ENCODE measurements at places on chromosomes 11 and 22. TPM values are rescaled to one million over a fixed set of nuclear protein-coding genes. Genes with fewer than 3 reads are reported as not detected.

- peak; percentile 41 for DNase-seq
Observed at GRCh38 chr11:19380375-19380774, 139.6 kb upstream of the E2F8 start.

DNA sequence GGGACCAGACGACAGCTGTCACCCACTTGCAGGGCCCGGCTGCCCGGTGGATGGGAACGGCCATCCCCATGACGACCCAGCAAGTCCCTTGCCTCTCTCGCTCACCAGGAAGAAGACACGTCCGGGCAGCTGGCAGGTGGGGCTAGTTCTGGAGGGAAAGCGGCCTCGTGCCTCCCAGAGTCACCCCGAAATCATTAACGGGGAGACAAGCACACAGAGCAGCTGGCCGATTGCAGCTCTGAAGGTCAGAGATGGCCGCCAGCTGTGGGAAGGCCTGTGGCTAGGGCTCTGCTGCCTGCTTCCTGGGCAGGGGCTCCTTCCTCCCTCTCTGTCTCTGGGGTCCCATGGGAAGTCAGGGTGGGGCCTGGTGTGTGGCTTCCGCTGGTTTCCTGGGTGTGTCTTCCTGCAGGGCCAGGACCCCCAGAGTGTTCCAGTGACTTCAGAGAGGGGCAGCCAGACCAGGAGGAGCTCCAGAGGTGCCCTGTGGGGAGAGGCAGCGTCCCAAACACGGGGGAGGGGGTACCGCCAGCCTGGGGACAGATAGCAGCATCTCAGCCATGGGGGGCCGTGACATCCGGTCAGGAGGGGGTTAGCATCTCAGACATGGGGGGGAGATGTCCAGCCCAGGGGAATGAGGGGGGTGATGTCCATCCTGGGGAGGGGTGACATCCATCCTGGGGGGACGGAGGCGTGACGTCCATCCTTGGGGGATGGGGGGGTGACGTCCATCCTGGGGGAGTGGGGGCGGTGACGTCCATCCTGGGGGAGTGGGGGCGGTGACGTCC lies 114.9 kb downstream of the KCNQ1 start:
- DNase-seq, result peak; percentile 18

DNA sequence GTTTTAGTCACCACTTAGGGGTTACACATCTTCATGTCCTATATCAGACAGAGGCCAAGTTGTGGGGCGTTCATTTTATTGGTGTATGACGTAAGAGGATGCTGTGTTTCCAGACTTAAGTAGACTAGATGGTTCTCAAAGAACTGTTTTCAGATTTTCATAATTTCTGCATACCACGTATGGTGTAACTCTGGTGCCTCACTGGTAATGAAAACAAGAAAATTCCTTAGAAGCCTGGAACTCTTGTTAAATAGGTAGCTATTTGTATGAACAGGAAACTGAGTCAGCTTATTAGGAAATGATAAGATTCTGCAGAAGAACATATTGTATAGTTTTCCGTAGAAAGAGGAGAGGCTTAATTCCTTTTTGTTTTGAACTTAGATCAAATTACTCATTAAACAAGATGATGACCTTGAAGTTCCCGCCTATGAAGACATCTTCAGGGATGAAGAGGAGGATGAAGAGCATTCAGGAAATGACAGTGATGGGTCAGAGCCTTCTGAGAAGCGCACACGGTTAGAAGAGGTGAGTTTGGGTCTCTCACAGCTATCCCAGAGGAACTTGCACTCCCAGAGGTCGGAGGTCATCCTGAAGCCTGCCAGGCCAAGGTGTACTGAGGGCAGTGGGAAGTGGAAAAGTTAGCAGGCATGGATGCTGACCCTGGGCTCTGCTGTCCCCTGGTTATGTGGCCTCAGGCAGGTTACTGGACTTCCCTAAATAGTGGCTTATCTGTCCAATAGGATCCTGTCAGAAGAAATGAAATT lies 3.9 kb downstream of the CDC45 start:
- DNase-seq, result no peak

DNA sequence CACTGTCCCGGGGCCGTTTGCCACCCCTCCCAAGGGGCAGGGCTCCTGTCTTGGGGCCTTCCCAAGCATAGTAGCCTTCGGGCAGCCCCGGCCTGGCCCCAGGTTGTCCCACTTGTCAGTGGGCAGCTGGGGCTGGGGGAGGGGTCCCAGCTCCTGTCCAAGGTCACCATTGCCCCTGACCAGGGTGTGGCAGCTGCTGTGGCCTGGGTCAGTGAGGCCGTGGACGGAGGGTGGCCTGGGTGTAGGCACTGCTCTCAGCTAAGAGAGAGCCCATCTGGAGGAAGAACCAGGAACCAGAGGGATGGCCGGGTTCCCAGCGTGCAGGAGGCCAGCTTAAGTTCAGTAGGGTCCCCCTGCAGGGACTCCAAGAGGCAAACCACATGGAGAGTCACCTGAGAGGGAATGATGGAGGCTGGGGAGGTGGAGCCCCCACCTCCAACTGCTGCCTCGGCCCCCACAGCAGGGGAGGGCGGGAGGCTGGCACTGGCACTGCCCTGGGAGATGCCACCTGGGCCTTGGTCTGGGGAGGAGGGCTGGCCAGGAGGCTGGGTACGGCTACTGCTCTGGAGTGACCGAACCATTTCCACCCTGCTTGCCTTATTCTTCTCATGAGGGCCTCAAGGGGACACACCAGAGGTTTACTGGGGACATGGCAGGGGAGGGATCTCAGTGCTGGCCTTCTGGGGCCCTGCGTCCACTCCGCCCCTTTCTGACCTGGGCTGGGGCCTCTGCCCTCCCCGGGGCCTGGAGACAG lies 6.8 kb upstream of the CCDC188 start:
- no peak for DNase-seq

DNA sequence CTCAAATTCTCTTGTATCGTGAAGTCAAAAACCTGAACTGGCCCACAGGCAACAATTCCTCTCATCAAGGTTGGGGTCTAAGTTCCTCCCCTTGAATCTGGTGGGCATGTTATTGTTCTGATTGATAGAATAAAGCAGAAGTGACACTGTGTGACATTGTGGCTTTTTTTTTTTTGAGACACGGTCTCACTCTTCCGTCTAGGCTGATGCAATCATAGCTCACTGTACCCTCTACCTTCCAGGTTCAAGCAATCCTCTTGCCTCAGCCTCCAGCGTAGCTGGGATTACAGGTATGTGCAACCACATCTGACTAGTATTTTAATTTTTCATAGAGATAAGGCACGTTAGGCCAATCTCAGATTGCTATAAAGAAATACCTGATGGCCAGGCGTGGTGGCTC lies 8.9 kb upstream of the PELI3 start:
- DNase-seq, result no peak

GRCh38 chr11:10236840-10237239 lies 57.2 kb downstream of the SBF2 start:
- DNase-seq, result no peak

DNA sequence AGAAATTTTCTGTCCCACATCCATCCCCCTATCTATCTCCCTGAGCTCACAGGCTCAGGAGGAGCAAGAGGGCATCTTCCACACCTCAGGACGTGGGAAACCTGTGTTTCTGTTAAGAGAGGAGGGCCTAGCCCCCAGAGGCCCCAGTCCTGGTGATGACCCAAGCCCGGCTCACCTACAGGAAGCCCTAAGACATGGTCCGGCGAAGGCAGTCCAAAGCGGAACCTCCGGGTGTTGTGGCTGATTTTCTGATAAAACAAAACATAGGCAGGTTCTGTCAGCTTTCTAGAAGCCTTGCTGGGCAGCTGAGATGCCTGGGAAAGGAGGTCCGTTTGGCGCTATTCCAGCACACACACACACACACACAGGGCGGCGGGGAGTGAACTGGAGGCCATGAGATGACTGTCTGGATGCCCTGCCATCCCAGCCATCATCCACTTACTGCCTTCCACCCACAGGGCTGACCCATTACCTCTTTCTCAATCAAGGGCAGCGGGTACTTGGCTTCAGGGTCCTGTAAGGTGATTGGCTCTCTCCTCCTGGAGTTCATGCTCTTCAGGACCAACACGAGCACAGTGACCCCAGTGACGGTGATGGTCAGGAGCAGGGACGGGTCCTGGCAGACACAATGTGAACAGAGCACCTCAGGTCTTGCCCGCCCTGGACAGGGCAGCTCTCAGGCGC lies 882 bp downstream of the CYB5R2 start:
- peak; percentile 23 for DNase-seq

DNA sequence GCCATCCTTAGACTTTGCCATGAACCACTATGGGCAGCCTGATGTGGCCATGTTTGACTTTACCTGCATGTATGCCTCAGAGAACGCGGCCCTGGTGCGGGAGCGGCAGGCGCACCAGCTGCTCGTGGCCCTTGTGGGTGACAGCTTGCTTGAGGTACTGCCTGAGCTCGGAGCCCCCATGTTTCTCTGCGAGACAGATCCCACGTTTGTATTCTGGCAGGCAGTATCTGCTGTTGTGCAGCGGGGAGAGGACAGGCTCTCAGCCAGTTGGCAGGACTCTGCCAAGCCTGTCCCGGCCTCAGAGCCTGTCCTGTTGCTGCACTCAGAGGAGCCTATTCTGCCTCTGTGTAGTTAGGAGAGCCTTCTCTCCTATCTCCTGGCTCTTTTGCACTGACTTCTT lies 109.9 kb downstream of the MICAL2 start:
- peak; percentile 82 for DNase-seq

DNA sequence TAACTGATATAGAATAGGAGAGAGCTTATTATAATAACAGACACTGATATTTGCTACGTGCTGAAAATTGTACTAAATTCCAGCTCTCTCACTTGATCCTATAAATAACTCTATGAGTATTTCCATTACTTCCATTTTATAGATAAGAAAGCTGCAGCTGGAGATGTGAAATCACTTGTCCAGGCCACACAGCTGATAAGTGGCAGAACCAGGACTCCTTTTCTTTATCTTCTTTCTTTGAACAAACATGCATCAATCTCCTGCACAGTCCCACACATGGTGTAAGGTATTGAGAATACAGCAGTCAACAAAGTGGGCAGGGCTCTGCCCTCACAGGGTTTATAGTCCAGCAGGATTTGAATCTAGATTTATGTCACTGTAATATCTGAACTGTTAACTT lies 652.1 kb downstream of the NELL1 start:
- no peak for DNase-seq

DNA sequence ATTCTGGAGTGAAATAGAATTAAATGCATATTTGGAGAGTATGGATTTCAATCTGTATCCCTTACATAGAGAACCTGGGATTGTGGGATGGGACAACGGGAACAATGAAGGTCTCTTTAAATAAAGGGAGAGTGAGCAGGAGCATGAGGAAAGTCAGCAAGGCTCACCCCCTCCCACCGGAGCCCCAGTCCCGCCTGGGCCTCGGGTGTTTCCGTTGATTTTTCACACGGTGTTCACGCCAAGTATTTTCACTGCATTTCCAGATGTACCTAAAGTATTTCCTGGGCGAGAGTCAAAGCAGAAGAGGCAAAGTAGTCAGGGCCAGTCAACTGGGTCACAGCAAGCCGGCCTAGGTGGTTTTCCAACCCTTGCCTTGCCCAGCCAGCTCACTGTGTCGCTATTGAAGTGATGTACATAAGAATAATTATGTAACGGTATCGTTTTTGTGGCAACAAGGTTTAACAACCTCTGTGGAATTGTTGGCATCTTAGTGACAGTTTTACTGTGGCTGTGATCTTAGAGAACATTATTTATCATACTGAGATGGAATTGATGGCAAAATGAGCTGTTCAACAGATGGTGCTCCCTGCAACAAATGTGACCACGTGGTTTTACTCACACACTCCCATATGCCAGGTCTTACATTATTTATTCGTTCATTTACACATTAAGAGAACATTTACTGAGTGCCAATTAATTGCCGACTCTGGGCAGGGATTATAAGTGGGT lies 177.3 kb downstream of the ADAMTS15 start:
- no peak for DNase-seq

- no peak for DNase-seq
Observed at GRCh38 chr22:50563413-50564160, 868 bp upstream of the SYCE3 start.

GRCh38 chr22:25661073-25661472 lies 80.9 kb upstream of the MYO18B start:
- DNase-seq, result no peak

DNA sequence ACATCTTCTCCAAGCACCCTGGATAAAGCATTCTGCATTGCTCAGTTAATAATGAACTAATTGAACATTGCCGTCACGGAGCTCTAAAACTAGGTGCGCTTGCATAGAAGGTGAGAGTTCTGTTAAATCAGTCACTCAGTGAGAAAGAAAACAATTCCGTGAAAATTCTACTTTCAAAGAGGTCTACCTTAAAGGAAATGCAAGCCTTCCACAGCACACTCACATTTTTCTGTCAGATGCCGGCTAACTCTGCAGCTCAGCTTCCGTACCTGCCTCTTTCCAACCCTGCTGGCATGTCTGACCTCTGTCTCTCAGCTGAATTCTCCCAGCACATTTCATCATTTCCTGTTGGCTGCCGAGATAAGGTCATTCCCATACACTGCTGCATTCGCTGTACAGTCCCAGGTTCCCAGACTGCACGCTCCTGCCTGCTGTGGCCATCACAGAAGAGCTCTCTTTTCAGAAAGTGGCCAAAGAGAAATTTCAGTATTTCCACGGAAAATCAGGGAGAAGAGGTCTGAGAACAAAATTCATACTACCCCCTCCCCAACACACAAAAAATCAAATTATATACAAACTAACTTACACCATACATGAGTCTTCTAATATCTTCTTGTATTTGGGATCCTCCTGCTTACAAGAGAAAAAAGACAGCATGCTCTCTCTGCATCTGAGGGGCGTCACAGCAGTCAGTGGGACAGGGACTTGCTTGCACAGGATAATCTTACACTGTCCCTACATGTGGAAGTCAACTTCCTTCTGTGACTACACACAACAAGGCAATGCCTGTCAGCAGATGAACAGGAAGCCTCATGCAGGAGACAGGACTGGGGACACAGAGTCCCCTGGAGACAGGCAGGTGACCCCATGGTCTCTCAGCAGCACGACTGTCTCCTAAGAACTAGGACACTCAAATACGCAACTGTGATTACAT lies 55.1 kb downstream of the PACSIN2 start:
- peak; percentile 74 for DNase-seq

DNA sequence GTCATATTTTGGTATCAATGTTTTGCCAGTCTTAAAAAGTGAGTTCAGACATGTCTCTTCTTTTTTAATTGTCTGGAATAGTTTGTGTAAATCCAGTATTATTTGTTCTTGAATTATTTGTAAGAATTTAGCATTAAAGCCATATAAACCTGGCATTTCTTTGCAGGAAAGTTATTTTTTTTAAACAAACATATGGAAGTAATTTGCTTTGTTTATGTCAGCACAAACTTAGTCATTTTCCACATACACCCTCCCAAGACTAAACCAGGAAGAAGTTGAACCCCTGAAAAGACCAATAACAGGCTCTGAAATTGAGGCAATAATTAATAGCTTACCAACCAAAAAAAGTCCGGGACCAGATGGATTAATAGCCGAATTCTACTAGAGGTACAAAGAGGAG lies 9.1 kb upstream of the CCDC81 start:
- DNase-seq, result no peak

Gene OR4D5
- not detected for total RNA-seq

Gene C22orf15
- not detected for total RNA-seq

Gene NDUFS8
- total RNA-seq, result 342 TPM

Gene MIAT
- 1.8 TPM for total RNA-seq

Gene POTEH
- not detected for total RNA-seq

Gene VWCE
- total RNA-seq, result 1.1 TPM

Gene SREBF2
- 84.0 TPM for total RNA-seq

All from left cardiac atrium (tissue), 4 donors.